Astrocyte of the cerebellum (primary cell): ENCODE measurements at places on chromosomes 1 and 21.

GRCh38 chr1:230401763-230402294 lies 24.3 kb downstream of the PGBD5 start:
- DNase-seq = no peak

DNA sequence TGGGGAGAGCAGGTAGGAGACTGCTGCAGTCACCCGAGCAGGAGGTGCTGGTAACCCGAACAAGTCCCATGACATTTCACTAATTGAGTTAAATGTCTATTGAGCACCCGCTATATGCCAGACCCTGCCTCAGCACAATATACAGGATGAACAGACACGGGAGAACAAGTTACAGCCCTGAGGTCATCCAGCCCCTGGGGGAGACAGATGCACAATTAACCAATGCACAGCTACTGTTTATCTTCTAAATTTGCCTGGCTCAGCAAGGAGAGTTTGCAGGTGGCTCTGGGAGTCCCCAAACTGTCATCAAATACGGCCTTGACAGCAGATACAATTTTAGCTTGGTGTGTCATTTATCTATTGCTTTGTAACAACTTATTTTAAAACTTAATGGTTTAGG lies 18.1 kb downstream of the CITED4 start:
- DNase-seq = no peak

DNA sequence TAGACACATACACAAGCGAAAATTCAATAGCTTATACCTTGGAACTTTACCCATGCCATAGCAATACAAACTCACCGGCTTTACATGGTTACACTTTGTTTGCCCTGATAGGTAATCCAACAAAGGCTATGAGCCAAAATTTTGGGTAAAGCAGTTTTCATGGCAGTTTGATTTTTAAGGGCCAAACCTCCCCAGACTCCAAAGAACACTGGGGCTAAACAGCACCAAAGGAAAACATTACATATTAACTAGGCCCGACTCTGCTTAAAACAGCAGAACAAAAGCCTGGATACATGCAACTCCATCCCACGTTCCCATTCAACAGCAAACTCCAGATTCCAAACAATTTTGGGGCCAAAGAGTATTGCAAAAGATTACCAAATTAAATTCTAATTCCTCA lies 4.4 kb upstream of the TMEM125 start:
- no peak for DNase-seq

GRCh38 chr1:160744199-160744851 lies 5.3 kb downstream of the SLAMF7 start:
- DNase-seq = no peak

DNA sequence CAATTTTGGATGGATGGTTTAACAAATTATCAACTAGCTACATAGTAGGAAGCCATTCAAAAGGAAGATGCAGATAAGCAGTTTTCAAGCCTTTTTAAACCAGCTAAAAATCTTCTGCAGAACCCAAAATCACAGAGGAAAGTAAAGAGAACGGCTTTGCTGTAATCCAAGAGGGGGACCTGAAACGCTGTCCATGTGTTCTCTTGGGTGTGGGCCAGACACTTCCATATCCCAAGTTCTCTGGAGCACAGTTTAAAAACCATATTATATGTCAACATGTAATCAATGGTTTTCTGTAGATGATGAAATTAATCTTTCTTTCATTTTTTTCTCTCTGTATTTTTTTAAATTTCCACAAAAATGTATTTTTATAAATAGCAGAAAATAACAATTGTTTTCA lies 90.5 kb downstream of the SELENOF start:
- DNase-seq = no peak

DNA sequence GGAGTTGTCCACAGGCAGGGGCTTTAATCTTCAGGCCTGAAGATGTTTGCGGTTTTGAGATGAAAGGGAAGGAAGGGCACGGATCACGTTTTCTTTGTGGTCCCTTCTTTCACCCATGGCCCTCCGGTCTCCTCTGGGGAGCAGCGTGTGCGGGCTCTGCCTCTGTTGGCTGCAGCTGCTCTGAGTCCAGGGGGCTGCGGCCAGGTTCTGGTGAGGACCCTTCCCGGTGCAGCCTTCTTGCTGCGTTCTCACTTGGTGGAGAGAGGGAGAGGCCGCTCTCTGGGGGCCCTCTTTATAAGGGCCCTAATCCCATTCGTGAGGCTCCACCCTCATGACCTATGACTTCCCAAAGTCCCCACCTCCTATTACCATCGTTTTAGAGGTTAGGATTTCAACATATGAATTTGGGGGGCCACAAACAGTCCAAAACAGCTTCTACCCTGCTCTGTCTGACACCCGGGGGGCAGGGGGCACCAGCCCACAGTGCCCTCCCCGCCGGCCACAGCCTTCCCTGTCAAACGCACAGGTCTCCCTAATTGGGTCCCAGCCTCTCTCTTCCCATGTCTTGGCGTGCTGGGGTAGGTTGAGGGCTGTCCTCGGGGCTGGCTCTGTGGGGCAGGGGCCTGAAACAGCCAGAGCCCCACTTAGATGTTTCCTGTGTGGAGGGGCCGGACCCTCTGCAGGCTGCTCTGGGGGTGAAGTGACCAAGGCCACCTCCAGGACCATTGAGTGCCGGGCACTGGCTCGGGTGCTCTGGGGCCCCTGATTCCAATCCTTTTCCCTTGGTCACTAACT lies 100.1 kb upstream of the C1orf174 start:
- DNase-seq = no peak
